ENCODE measurements at places on chromosomes 6 and 20. TPM values are rescaled to one million over a fixed set of nuclear protein-coding genes. Genes with fewer than 3 reads are reported as not detected.

The LPIN3 gene
- total RNA-seq, result 1.2 TPM

- peak; percentile 79 for DNase-seq
These were observed 15.1 kb downstream of the ACSS1 start for GRCh38 chr20:25042531-25043498.

DNA sequence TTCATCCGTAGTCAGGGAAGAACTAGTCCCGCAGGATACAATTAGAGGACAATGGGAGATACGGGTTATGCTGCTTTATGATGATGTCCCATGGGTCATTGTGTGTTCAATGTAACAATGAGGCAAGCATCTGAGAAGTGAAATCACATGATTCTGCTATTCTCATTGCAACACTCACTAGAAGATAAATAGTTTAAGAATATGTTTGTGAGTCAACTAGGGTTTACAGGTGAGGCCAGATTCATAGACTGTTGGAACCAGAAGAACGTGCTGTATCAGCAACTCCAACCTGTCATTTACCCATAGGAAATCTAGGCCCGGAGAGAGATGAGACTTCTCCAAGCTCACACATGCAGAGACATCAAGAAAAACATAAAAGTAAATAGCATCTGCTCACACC lies 80.8 kb downstream of the SCML4 start:
- DNase-seq, result no peak

DNA sequence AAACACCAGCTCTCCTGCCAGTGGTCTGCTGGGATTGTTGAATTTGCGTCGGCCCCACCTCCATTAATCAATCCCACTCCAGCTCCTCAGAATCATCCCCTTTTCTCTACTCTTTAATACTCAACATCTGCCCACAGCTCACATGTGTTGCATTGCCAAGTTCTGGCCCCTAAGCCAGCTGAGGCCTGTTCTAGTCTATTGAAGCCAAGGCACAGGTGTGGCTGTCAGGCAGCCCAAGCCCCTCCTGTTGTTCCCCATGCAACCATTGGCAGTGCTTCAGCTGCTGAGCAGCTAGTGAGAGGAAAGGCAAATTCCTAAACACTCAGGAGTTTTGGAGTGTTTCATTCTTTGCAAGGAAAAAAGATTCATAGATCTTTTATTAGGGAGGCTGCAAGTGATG lies 128.0 kb upstream of the NT5E start:
- no peak for DNase-seq

DNA sequence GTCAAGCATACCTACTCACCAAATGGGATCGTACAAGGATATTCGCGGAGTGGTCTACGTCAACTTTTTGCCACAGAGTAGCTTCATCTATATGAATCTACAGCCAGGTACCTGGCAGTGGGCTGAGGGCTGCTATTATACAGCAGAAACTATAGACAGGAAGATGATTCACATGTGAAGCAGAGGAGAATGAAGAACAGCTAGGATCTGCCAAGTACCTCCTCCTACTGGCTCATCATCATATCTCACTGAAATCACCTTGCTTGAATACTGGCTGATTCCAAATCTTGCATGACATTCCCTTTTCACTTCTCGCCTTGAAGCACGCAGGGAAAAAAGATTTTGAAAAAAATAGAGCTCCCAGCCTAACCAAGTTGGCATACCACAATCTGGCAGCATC lies 488.7 kb upstream of the NRSN1 start:
- no peak for DNase-seq
